ENCODE measurements at places on chromosomes 5 and 9.

DNA sequence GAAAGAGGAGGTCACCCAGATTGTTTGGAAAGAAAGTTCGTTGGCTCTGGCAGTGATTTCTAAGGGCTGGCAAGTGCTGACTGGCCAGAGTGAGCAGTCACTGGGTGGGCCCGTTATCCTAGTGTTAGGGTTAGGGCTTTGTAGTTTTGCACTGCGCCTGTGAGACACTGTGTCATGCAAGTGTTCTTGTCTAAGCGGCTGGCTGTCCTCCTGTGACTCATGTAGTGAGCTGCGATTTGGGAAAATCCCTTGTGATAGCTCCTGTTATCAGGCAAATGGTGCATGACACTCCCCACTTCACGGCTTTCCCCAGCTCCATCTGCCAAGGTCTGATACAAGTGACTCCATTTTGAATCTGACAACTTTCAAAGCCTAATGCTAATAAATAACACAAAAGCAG is 526.0 kb upstream of the ADAMTS16 start:
- no peak for DNase-seq

DNA sequence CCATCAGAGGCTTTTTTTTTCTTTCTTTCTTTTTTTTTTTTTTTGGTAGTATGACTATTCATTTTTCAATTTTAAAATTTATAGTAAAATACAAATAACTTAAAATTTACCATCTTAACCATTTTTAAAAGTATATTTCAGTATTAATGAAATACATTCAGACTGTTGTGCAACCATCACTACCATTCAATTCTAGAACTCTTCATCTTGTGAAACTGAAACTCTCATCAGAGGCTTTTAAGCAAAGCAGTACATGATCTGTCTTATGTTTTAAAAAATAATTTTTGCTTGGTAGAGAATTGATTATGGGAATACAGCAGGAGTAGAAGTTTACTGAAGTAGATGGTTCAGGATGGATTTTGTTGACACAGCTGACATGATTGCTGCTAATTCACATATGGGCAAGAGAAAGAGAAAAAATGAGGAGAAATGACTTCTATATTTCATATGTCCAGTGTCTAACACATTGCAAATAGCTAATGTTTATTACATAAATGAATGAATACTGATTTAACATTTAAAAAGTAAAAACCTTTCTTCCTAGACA is 13.4 kb downstream of the ELOVL7 start:
- no peak for DNase-seq

DNA sequence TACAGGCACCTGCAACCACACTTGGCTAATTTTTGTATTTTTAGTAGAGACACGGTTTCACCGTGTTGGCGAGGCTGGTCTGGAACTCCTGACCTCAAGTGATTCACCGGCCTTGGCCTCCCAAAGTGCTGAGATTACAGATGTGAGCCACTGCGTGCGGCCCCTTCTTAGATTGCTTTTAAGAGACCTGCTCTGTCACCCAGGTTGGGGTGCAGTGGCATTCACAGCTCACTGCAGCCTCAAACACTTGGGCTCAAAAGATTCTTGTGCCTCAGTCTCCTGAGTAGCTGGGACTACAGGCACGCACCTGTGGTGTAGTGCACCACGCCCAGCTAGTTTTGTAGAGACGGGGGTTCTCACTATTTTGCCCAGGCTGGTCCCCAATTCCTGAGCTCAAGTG is 11.0 kb downstream of the HSPA9 start:
- DNase-seq = no peak

DNA sequence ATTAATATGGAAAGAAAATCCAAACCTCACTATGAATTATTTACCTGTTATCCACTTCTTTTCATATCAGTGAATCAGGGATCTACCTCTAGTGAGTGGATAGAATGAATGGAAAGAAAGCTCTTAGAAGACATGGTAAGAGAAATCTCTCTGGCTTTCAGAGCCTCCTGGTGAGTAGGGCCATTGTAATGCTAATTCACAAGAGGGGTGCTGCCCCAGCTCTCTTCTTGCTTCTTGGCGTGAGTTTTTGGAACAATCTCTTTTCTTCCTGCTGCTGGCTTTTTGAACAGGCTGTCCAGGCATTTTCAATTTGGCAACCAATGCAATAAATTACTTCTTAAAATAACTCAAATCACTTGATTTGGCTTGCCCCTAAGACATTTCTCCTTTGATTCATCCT is 49.9 kb upstream of the KCNN2 start:
- DNase-seq = no peak

- DNase-seq = no peak
Measured at GRCh38 chr5:120093178-120093577, 370.9 kb upstream of the PRR16 start.
